ENCODE measurements at places on chromosomes 7 and 10. TPM values are rescaled to one million over a fixed set of nuclear protein-coding genes. Genes with fewer than 3 reads are reported as not detected.

Gene FAM25G
- total RNA-seq, result not detected

Gene SRGN
- 408 TPM for total RNA-seq

Gene FAS
- total RNA-seq, result 10.7 TPM

Gene NPY4R2
- not detected for total RNA-seq

Gene MRC1
- total RNA-seq, result 148 TPM

Gene MRLN
- total RNA-seq, result not detected

DNA sequence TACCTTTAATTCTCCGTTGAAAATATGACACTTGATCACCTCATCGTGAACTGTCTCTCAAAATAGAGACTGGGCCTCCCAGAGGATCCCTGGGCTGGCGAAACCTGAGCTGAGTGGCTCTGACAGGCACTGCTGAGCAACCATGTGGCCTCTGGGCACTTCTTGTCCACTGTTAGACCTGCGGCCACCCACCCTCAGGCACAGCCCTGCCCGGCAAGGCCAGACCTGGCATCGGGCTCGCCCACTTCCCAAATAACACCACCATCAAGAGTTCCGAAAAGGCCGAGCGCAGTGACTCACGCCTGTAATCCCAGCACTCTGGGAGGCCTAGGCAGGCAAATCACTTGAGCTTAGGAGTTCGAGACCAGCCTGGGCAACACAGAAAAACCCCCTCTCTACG, 82.5 kb downstream of the COBL start:
- no peak for DNase-seq

DNA sequence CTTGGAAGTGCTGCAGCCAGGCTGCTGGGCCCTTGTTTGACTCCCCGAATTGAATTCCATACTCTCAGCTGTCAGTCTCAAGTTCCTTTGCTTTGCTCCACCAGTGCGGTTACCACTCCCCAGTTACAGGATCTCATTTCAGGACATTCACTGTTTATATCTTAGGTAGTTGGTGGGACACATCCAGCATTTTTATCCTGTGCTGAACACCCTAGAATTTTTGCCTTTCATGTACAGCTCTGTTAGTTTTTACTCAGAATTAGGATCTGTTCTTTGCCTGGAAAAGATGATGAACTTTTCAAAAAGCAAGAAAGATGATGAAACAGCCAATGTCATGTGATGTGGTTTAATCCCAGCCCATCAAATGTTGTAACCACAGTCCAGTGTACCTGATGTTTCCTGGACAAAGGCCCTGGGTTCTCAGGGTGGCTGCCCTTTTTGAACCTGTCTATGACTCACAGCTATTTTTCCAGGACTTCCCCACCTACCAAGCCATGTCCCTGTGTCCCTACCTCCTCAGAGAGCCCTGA, 149.7 kb downstream of the NOC3L start:
- no peak for DNase-seq

DNA sequence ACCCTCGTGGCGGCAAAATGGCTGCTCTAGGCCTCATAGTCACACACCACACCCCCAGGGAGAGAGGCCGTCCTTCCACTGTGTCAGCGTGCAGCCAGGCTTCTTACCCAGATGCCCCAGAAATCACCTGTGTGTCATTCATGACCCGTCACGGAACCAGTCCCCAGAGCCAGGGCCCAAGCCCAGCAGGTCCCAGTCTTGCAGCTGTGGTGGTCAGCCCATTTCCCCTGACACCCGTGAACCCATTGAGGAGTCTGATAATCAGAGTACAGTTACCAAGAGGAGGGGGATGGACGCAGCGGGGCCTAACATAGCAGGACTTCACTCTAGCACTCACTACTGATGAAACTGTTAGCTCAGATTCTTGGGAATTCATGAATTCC, 112.1 kb downstream of the ACTR3B start:
- no peak for DNase-seq

DNA sequence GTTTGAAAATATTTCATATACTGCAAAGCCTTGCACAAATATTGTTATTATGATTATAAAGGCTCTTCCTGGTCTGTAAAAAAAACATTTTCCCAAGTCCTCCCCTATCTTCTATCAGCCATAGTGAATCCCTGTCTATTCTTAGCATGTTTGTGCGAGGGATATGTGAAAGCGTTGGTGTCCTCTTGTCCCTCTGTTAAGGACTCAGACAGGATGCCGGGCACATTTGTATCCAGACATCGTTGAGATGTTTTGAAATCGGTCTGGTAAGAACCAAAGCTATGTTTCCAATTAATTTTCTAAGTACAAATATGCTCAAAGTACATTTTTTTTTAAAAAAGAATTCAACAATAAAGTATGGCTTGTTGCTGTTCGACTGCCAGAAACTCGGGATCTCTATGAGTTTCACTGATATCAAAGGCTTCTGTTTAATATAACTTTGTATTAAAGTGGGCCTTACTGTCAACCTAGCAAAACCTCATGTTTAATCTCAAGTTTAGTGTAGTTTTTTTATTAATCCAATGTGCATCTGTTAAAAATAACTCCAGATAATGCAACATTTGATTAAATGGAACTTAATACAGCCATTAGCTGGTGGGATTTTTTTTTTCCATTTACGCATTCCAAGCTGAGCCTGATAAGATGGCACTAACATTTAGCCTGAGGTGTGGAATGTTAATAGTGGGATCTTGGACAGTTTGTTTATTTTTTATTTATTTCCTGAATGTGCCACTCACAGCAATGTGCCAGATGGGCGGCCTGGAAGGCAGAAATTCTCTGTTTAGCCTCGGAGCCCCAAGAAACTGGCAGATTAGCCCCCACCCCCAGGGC, 754.3 kb downstream of the LRMDA start:
- DNase-seq, result no peak

- peak; percentile 46 for DNase-seq
These were observed 45.0 kb downstream of the TNS3 start for GRCh38 chr7:47536661-47537611.

DNA sequence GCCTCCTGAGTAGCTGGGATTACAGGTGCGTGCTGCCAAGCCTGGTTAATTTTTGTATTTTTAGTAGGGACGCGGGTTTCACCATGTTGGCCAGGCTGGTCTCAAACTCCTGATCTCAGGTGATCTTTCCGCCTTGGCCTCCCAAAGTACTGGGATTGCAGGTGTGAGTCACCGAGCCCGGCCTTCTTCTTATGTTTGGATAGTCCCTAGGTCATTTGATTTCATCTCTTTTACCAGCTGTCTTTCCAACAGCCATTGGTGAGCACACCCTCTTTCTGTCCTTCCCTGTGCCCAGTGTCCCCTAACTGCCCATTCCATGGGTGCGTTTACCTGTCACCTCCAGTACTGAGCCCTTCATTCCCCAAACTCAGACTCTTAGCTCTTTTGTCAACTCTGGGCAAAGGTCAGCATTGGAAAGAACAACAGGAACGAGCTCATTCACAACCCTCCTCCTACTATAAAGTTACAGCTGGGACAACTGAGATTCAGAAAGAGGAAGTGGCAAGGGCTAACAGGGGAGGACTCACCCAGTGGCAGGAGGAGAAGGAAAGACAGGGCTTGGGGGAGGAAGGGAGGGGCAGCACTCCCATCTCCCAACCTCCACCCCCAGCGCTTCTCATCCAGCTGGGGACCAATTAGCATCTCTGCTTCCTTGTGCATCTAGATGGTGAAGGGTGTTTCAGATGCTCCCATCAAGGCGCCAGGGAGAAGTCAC, 5.6 kb downstream of the SSC4D start:
- DNase-seq, result no peak

- no peak for DNase-seq
These were observed 40.1 kb downstream of the SEC23IP start for GRCh38 chr10:119932631-119933030.

DNA sequence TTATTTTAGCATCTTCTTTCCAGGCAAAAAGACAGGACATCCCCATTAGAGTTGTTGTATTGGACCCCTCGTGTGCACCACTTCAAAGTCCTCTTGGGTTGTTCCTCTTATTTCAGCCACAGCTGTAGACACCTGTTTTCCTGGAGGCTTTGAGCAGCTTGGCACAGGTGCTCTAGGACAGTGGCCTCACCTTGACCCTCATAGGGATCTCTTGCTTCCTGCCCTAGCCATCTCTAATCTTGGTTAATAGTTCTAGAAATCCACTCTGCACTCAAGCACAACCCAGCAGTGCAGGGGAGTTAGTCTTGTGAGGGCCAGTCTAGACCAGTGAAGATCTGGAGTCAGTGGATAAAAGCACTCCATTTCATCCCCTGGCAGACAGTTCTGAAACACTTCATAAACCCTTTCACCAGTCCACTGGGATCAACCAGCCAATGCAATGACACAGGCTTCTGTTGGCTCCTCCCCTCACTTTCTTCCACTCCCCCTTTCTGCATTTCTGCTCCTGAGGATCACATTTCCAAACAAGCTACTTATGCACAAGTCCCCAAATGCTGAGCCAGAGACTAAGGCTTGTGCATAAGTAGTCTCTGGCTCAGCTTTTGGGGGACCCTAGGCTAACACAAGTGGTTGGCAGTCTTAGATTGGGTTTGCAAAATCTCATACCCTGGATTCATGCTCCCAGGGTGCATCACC, 131.5 kb upstream of the LAMB4 start:
- DNase-seq, result no peak

DNA sequence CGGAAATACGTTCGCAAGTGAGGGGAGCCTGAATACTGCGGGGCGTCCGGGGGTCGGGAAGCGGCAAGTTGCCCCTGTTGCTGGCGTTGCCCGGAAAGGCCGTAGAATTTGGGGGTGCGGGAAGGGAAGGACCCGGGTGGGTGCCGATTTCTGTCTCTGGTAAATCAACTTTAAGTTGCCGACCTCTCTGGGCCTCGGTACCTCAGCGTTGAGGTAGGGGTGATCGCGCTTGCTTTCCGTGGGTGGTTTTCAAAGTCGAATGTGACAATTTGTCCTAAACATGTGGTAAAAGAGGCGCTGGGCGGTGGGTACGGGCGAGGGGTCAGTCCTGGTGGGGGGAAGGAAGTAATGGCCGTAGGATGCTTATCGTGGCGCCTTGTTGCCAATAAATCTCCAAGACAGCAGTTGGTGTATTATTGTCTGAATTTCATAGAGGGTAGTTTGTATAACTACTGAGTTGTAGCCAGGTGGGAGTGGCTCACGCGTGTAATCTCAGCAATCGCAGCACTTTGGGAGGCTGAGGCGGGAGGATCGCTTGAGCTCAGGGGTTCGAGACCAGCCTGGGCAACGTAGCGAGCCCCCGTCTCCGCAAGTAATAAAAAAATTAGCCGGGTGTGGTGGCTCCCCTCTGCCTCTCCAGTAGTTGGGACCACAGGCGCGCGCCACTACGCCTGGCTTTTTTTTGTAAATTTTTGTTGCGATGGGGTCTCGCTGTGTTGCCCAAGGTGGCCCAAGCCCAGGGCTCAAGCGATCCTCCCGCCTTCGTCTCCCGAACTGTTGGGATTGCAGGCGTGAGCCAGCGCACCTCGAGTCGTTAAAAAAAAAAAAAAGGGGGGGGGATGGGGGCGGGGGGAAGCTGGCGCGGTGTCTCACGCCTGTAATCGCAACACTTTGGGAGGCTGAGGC, 644 bp downstream of the BUD23 start:
- peak; percentile 35 for DNase-seq

GRCh38 chr7:134474828-134475227, 15.9 kb upstream of the AKR1B1 start:
- DNase-seq, result no peak

DNA sequence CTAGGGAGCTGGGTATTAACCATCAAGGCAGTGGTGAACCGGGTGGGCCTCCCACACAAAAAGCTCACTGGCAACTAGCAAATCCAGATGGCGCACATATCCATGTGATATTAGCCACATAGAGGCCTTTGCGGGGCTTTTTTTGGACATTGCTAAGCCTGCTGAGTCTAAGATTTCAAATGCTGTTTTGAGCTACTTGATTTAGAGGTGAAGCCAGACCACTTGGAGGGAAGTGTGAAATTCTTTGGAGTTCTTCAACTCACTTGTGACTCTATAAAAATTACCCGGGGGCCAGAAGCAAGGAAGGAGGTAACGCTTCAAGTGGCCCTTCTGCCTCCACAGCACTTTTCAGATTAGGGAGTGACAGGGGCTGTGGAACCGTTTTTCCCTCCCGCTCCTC, 619.8 kb upstream of the GALNT17 start:
- DNase-seq, result no peak

DNA sequence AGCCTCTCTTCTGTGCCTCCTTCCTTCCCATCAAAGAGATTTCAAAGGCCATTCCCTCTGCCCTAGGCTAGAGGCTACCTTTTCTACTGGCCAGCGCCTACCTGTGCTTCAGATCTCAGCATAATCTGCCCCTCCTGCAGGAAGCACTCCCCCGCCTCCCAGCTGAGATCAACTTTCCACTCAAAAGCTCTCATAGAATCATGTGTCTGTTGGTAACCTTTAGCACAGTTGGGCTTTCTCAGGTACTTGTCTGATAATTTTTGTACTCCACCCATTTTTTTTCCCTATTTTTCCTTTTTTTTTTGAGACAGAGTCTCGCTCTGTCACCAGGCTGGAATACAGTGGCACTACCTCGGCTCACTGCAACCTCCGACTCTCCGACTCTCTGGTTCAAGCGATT, 231.0 kb upstream of the PRSS58 start:
- no peak for DNase-seq

- DNase-seq, result peak; percentile 51
These were observed 32.2 kb downstream of the DNAJB12 start for GRCh38 chr10:72322280-72323058.

- DNase-seq, result no peak
These were observed 1.4 kb downstream of the TMEM130 start for GRCh38 chr7:98868450-98868849.

DNA sequence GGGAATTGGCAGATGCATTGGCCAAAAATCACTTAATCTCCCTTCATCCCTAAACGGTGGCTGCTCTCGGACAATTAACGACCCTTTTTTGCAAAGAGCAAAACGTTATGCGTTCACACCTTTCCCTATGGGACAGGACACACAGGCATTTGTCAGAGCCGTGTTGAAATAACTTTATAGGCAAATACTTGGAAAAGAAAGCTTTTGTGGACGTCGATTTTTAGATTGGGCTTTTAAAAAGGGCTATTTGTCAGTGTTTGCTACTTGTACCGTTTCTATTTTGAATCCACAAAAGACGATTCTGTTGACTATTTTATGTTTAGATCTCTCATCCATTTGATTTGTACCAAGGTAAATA, 245.6 kb downstream of the SLC25A13 start:
- no peak for DNase-seq

- DNase-seq, result no peak
These were observed 493.7 kb upstream of the NUPR2 start for GRCh38 chr7:56609852-56610355.
